IMR-90 (cell line): ENCODE measurements at places on chromosomes 3 and 15. TPM values are rescaled to one million over a fixed set of nuclear protein-coding genes. Genes with fewer than 3 reads are reported as not detected.

MRAS gene
- 56.1 and 59.3 TPM in 2 replicates for total RNA-seq

FETUB gene
- not detected in 2 replicates for total RNA-seq

- DNase-seq, result no peak
These were observed 18.7 kb downstream of the MFSD1 start for GRCh38 chr3:158820521-158820920.

GRCh38 chr3:94156626-94157025 is 93.8 kb downstream of the NSUN3 start:
- DNase-seq, result no peak

DNA sequence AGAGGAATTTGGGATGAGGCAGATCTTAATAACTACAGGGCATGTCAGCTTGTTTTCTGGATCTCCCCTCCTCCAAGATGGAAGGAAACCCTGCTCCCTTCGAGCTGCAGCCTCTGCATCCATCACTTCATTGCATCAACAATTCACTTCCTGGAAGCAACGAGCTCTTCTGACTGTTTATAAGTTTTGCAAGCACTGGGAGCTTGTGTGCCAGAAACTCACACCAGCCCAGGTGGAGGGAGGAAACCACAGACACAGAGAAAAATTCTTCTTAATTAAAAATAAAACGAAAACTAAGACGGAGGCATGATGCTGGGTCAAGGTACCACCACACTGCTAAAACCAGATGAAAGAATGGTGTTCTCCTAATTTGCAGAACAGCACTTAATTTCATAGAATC is 10.6 kb downstream of the LRIG1 start:
- DNase-seq, result peak; percentile 87

DNA sequence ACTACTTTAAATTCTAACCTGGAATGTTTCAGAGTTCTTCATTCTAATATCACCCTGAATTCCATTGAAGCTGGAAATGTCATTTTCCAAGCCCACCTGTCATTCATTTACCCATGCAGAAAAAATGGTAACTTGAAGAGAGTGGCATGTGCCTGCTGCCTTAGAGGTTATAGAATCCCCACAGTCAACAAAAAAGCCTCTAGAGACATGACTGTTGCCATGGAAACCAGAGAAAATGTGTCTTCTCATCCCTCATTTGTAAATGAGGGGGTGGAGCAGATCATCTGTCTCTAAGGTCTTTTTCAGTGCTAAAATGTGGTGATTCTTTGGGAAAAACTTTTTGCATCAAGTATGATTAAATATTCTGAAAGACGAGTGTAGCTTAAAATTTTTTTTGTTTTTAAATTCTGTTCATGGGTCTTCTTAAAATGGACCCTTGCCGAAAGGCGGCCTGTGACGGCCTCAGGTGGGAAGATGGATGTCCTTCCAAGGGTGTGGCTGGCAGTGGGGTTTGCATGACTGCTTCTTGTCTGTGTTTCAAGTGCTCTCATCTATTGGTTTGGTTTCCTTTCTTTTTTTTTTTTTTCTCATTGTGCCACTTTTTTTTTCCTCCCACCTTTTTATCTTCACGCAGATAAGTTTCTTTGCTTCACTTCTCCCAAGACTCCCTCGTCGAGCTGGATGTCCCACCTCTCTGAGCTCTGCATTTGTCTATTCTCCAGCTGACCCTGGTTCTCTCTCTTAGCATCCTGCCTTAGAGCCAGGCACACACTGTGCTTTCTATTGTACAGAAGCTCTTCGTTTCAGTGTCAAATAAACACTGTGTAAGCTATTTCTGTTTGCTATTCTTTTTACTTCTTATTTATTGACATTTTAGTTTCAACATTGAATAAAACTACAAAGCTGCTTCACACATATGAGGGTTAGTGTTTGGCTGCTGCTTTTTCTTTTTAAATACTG is 23.0 kb downstream of the TPM1 start:
- no peak for DNase-seq

GRCh38 chr3:197516517-197516889 is 39.3 kb downstream of the BDH1 start:
- peak; percentile 94 for DNase-seq

DNA sequence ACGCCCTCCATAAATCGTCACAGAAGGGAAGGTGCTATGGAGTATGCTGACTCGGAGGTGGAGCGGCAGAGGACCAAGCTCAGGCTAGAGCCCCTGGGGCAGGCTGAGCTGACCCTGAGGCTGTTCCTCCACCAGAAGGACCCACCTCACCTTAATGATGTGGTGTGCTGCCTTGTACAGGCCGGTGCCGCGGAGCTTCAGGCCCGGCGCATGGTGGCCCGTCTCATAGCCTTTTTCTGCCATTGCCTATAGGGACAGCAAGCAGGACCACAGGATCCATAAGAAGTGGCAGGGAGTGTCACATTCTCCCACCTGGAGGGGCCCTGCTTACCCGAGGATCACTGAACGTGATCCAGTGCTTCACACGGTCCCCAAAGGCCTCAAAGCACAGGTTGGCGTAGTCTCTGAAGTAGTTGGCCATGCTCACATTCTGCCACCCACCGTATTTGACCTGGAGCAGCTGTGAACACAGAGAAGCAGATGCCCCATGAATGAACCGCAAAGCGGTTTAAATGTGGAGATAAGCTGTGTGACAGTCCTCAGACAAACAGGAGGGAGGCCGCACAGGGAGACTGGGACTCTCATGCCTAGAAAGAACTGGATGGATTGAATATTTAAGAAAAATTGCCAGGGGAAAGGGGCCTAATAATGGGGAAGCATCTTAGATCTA is 4.8 kb downstream of the LCTL start:
- no peak for DNase-seq

DNA sequence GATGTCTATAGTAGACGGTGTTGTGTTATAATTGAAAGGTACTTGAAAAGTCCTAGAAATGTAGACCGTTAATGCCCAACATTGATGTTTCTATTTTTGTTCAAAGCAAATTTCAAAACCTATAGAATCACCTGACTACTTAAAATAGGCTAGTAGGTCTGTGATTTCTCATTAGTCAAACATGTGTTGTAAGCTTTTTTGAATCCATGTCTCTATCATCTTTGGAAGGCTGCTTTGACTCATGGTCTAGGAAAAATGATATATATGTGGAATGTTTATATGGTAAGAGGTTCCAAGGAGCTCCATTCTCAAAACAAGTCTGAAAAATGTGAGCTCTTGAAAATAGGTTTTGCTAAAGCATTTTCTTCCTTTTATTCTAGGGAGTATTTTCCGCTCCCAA is 375.3 kb downstream of the LPP start:
- DNase-seq, result peak; percentile 78

DNA sequence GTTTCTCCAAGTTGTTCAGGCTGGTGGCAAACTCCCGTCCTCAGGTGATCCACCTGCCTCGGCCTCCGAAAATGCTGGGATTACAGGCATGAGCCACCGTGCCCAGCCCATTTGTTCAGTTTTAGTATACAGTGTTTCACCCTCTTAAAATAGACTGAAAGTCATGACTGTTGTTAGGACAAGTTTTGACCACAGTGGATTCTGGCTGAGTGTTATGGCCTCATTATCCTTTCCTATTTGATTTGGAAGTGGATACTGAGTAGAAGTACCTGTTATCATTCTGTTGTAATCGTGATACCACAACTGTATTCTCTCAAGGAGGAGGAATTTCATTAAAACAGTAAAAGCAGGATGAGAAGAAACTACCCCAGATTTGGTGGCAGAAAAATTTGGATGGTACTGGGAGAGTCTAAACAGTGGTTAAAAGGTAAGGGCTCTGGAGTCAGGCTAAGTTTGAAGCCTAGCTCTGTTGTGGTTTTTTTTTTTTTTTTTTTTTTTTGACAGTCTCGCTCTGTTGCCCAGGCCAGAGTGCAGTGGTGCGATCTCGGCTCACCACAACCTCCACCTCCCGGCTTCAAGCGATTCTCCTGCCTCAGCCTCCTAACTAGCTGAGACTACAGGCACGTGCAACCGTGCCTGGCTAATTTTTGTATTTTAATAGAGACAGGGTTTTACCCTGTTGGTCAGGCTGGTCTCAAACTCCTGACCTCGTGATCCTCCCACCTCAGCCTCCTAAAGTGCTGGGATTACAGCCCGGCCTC is 2.6 kb downstream of the MAP2K1 start:
- no peak for DNase-seq

- DNase-seq, result no peak
These were observed 612 bp downstream of the GJD2 start for GRCh38 chr15:34754171-34754601.

DNA sequence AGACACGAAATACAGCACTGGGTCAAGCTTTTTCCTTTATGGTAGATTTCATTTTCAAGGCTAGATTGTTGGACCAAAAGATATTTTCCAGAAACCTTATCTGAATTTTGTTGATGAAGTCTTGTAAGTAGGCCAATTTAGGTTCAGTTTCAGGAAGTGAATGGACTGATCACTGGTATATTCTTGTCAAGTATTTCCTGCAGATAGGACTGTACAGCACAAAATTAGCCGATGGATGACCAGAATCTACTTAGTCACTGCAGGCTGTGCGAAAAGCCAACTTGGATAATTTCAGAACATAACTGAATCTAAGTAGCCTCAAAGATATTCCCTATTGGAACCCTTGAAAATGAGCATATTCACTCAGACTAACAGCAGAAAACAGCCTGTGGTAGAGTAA is 206.5 kb downstream of the NR1D2 start:
- peak; percentile 6 for DNase-seq

GRCh38 chr3:127485396-127486170 is 105.0 kb downstream of the TPRA1 start:
- DNase-seq, result no peak

- peak; percentile 48 for DNase-seq
These were observed 42.0 kb upstream of the SCAANT1 start for GRCh38 chr3:63954182-63954581.

DNA sequence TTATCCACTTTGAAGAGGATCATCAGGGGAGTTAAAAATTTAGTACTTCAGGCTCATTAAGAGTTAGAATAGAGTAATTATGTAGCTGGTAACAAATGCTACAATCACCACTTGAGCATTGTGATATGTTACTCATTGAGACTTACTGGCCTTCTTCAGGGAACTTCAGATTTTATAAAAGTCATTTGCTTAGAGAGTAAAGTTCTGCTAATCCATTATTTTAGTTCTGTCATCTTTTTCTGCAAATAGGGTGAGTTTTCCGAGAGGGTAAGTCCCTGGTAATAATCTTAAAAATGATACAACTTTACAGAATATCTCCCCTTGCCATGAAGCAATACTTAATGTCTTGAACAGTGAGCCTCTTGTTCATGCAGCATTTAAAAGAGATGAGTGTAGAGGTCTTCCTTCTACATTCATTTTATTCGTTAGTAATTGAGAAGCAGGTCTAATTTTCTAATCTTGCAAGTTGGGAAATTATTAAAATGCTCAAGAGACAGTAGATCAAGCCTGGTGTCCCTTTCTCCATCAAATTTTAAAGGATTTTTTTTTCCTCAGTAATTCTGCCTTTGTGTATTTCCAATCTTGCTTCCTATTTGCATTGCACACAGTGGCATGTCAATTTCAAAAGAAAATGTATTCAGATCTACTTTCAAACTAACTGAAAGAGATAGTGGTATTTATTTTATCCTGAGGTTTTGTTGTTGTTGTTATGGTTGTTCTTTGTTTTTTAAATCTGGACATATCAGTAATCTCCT is 52.6 kb downstream of the MBNL1 start:
- DNase-seq, result no peak

- no peak for DNase-seq
These were observed 35.9 kb downstream of the DTWD1 start for GRCh38 chr15:49656734-49657133.

DNA sequence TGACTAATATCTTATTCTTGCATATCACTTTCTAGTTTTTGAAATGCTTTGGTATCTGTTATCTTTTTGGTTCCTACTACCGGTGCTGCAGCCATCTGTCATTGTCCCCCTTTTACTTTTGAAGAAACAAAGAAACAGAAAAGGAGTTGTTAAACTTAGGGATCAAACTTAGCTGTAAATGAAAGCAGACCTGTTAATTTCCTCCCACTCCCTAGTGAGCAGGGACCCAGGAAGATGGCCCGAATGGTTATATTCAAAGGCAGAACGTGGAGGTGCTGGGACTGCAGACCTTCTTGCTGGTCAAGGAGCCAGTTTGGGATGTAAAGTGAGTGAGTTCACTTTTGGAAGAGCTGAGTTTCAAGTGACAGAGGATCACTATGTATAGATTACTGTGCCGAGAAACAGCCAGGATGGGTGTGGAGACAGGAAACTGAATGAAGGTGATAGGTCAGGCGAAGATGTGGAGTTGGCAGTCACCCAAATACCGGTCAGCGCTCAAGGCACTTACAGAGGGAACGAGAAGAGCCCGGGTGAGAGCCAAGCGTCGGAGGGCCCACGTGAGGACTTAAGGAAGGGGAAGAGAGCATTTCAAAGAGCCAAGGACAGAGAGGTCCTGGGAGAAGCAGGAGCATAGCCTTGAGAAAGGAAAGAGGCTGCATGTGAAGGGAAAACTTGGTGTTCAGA is 20.1 kb downstream of the KBTBD8 start:
- DNase-seq, result no peak

DNA sequence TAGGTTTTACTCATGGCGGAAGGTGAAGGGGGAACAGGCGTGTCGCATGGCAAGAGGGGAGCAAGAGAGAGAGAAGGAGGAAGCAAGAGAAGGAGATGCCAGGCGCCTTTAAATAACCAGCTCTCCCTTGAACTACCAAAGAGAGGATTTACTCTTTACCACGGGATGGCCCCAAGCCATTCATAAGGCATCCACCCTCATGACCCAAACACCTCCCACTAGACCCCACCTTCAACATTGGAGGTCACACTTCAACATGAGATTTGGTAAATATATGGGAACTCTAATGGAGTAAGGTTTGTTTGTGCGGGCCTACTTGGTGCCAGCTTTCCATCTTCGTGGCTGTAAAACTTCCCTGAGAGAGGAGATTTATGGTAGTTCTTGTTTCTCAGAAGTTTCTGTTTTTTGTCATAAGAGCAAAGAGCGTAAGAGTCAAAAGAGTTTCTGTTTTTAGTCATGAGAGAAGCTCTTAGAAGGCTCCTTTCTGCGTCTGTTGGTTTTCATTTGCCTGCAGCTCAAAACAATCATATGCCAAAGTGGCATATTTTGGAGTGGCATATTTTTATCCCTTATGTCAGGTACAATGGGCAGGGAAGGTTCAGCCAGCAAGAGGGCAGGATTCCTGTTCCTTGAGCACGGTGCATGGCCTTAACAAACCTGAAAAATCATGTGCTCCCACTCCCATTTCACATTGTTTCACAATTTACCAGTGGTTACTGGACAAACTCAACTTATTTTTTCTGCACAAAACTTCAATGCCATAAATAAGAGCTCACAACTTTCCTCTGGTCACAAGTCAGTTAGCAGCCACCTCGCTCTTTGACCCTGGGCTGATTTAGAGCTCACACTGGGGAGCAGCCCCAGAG is 12.5 kb downstream of the PML start:
- DNase-seq, result no peak

GRCh38 chr15:63456258-63456657 is 48.1 kb upstream of the USP3 start:
- no peak for DNase-seq

- no peak for DNase-seq
These were observed 8.8 kb upstream of the FAM174B start for GRCh38 chr15:92664178-92664900.

- DNase-seq, result peak; percentile 68
These were observed 82.2 kb upstream of the SLC25A26 start for GRCh38 chr3:66138336-66139313.

DNA sequence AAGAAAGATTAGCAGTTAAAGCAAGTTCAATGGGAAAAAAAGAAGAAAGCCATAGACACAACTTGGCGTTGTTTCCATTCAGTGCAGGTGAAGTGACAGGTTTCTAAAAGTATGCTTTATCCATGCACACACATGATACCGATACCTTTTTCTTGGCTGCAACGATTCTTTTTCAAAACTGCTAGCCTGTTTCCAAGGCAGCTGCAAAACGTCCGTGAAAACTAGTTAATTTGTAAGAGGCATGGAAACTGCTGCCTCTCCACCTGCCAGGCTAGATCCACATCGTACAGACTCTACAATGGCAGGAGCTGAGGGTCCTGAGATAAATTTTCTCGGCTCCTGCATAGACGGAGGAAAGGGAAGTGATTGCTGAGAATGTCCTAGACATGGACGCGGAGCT is 128.9 kb upstream of the ICE2 start:
- DNase-seq, result no peak
